ENCODE measurements at places on chromosomes 11 and 22.
A peak's percentile ranks its signal among the peaks of the same experiment; 100 is the strongest.

DNA sequence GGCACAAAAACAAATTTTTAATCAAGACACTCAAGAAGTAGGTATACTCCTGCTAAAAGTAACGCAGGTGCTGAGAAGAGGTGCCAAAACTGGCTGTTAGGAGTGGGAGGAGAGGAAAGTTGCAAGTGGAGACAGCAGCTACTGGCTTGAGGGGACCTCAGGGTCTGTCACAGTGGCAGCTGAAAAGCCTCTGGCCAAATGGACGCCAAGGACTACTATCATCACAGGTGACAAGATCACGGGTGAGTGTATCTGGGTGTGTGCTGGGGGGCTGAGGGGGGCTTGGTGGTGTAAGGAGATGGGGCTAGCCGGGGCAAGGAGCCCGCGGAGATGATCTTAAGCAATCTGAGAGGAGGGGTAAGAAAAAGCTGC lies 687 bp downstream of the ZNF202 start:
- no peak for DNase-seq

GRCh38 chr11:120603071-120603470 lies 91.5 kb downstream of the GRIK4 start:
- no peak for DNase-seq

- no peak for DNase-seq
Measured at GRCh38 chr11:75716659-75717058, 979 bp upstream of the MOGAT2 start.

GRCh38 chr11:133987171-133987570 lies 30.4 kb upstream of the IGSF9B start:
- no peak for DNase-seq

DNA sequence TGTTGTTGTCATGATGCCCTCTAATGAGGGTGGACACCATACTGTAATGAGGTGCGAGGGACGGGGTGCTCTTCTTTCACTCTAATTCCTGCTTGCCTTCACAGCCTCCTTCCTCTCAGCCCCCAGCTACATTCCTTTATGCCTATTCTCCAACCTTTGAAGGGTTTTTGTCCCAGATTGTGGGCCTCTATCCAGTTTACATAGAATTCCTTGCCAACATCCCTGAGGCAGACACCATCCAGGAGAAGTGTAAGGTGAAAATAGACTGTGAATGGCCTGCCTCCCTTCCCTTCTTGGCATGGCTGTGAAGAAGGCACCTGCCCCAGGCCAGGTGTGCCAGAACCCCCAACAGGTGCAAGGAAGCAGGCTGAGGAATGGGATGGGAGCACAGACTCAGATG lies 122.3 kb downstream of the CHST1 start:
- DNase-seq: no peak

DNA sequence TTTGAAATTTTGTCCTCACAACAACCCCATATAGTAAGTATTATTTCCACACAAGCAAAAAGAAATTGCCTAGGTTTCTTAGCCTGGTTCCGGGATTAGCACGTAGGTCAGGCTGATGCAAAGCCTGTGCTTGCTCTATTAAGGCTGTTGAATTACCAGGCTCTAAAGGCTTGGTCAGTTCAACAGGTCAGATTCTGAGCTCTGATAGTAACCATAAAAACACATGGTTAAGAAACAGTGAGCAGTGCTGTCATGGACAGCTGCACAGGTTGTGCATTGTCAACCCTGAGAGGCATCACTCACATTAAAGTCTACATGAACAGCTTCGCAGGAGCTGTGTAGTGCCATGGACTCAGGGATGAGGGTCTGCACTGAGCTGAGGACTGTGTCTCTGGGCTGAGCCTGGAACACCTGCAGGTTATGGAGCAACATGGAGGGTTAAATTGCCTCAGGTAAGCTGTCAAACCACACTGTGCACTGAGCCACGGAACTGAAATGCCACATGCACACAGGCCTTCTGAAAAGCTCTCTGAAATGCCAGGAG lies 98.0 kb downstream of the PIWIL4 start:
- no peak for DNase-seq

- DNase-seq: peak; percentile 32
Measured at GRCh38 chr11:86245369-86246292, 1.1 kb downstream of the EED start.

- no peak for DNase-seq
Measured at GRCh38 chr22:44218071-44218470, 37.3 kb downstream of the PARVG start.

DNA sequence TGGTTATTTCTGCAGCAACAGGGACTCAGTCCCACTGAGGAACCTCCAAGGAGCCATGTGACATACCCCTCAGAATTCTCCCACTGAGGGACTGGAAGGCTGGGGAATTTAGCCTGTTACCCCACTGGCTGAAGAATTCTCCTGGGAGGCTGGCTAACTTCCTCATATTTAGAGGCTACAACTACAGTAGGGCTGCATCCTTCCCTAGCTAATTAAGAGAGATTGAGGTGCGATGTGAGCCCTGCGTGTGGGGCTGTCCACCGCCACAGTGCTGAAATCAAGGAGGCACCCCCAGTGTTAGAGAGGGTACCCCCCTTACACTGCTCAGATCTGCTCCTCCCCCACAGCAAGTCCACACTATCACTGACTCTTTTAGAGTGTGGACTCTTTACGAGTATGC lies 21.1 kb downstream of the EIF3F start:
- no peak for DNase-seq

Measured in A673 (cell line).